ENCODE measurements at places on chromosomes 2 and 18.

GRCh38 chr2:179512281-179513035, 247.8 kb upstream of the SESTD1 start:
- DNase-seq, result no peak
- no peak overlapping the region for H3K4me3 ChIP-seq
- no peaks in the 10 kb centered on the region for H3K27me3 ChIP-seq
- H3K27ac ChIP-seq, result no peak overlapping the region
- H3K4me1 ChIP-seq, result no peaks in the 10 kb centered on the region
- H3K36me3 ChIP-seq, result no peaks in the 10 kb centered on the region

GRCh38 chr18:76654577-76654976, 159.5 kb upstream of the ZNF516 start:
- no peaks in the 10 kb centered on the region for H3K4me1 ChIP-seq
- H3K4me3 ChIP-seq, result no peak overlapping the region
- no peaks in the 10 kb centered on the region for H3K27me3 ChIP-seq
- no peak for DNase-seq

- H3K4me1 ChIP-seq, result no peaks in the 10 kb centered on the region
- no peaks in the 10 kb centered on the region for H3K27me3 ChIP-seq
- H3K27ac ChIP-seq, result no peak overlapping the region
- H3K4me3 ChIP-seq, result no peak overlapping the region
Measured at GRCh38 chr2:82959727-82960126, 1499.4 kb downstream of the SUCLG1 start.

GRCh38 chr2:59779571-59779970, 773.9 kb downstream of the BCL11A start:
- H3K27me3 ChIP-seq, result no peaks in the 10 kb centered on the region
- no peaks in the 10 kb centered on the region for H3K4me1 ChIP-seq
- H3K4me3 ChIP-seq, result no peak overlapping the region
- H3K36me3 ChIP-seq, result no peaks in the 10 kb centered on the region
- no peak for DNase-seq

GRCh38 chr2:211545582-211545981, 989.2 kb downstream of the CPS1 start:
- no peak for DNase-seq

DNA sequence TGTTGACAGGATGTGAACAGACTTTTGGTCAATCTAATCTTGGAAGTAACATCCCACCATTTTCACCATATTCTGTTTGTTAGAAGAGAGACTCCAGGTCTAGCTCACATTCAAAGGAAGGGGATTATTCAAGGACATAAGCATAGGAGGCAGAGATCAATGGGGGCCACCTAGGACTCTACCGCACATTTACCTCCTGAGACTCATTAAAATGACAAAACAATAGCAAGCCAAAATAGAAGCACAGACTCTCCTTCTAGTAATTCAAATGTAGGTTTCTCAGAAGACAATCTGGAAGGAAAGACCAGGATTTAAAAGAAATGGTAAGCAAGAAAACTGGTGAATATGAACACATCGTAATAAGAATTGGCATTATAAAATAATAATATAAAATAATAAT, 156.4 kb upstream of the KYNU start:
- no peaks in the 10 kb centered on the region for H3K27me3 ChIP-seq
- no peaks in the 10 kb centered on the region for H3K4me1 ChIP-seq
- H3K4me3 ChIP-seq, result no peak overlapping the region
- no peaks in the 10 kb centered on the region for H3K36me3 ChIP-seq
- no peak for DNase-seq

DNA sequence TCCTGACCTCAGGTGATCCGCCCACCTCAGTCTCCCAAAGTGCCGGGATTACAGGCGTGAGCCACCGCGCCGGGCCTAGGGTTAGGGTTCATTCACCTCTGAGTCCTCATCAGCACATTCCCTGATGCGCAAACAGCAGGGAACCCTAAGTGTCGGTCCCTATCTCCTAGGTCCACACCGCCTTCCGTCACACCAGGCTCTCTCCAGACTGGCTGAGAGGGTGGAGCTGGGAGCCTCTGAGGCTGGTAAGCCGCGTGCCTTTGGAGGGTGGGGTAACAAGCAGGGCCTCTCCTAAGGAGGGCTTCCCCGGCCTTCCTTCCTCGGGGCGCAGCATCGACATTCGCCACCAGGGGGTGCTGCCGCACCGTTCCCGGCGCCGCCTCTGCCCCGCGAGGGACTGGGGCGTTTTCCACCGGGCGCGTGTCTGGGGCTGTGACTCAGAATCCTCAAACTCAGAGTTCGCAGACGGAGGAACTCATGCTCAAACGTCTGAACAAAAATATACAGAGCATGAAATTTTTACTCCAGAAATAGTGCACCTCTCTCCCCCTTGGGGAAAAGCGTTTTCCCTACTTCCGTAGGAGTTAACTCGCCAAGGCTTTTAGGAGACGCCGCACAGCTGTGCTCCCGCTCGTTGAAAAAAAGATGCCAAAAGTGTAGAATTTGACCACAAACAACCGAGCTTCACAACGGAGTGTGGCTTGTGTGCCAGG, 63.9 kb upstream of the ASAP2 start:
- DNase-seq, result peak; percentile 88
- H3K4me1 ChIP-seq, result peaks cover 21% of the 10 kb centered on the region
- no peaks in the 10 kb centered on the region for H3K36me3 ChIP-seq
- H3K27me3 ChIP-seq, result no peaks in the 10 kb centered on the region

GRCh38 chr2:105872142-105872728, 127.5 kb downstream of the NCK2 start:
- H3K27ac ChIP-seq, result no peak overlapping the region
- H3K36me3 ChIP-seq, result no peaks in the 10 kb centered on the region
- H3K4me1 ChIP-seq, result peaks cover 8% of the 10 kb centered on the region
- H3K27me3 ChIP-seq, result no peaks in the 10 kb centered on the region

- peaks cover 21% of the 10 kb centered on the region for H3K4me1 ChIP-seq
- H3K4me3 ChIP-seq, result no peak overlapping the region
- no peaks in the 10 kb centered on the region for H3K27me3 ChIP-seq
Measured at GRCh38 chr2:38584881-38585280, 17.8 kb downstream of the HNRNPLL start.

DNA sequence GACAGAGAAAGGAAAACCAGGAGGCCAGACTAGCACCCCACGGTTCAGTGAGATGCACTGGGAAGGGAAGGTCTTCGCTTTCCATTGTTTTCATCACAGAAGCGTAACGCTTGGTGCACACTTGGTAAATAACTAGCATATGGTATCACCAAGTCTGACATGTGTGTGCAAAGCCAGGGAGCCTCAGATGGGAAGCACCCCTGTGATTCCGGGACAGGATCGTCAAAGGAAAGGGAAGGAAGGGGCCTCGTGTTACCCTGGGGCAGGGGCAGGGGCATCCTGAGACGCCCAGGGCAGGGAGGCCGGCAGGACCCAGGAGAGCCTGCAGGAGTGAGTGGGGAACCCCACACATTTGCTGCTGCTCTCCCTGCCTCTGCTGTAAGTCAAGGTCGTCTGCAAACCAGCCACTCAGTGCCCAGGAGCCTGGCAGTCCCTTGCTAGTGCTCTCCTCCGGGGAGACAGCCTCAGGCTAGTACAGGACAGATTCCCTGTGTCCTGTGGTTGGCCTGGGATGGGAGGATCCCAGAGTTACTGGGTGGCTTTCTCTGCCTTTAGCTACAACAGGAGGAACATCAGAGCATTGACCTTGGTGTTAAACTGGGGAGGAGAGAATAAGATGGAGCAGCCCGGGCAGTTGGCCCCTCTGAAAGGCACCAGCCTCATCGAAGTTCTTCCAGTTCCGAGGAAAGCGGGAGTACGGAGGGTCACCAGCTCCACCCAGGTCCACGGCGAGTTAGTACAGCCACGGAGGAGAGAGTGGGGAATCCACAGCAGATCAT, 192.5 kb downstream of the NDUFA10 start:
- H3K36me3 ChIP-seq, result no peaks in the 10 kb centered on the region
- H3K4me1 ChIP-seq, result peaks cover 10% of the 10 kb centered on the region
- H3K27me3 ChIP-seq, result no peaks in the 10 kb centered on the region
- DNase-seq, result no peak

DNA sequence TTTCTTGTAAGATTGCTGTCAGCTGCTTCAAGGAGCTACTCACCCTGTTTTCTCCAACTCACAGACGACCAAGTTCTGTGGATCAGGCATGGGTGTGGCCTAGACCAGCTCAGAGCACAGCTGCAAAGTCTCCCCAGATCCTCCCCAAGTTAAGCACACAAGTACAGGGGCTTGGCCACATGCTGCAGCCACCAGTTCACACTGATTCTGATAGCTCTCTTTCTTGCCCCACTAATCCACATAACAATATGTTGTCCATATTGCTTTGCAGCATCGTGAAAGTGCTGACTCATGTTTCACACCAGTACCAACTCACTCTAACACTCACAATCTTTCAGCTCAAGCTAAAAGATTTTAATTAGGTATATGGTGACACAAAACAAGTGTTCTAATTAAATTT, 437.0 kb downstream of the PARD3B start:
- H3K27me3 ChIP-seq, result no peaks in the 10 kb centered on the region
- no peak overlapping the region for H3K27ac ChIP-seq
- no peak overlapping the region for H3K4me3 ChIP-seq
- H3K4me1 ChIP-seq, result no peaks in the 10 kb centered on the region

GRCh38 chr2:108971661-108972566, 17.1 kb downstream of the EDAR start:
- H3K4me1 ChIP-seq, result no peaks in the 10 kb centered on the region
- H3K4me3 ChIP-seq, result no peak overlapping the region

- no peak for DNase-seq
- H3K27ac ChIP-seq, result no peak overlapping the region
- H3K27me3 ChIP-seq, result no peaks in the 10 kb centered on the region
- H3K36me3 ChIP-seq, result no peaks in the 10 kb centered on the region
- no peak overlapping the region for H3K4me3 ChIP-seq
- H3K4me1 ChIP-seq, result peaks cover 4% of the 10 kb centered on the region
Measured at GRCh38 chr2:226190479-226191252, 609.0 kb downstream of the IRS1 start.

DNA sequence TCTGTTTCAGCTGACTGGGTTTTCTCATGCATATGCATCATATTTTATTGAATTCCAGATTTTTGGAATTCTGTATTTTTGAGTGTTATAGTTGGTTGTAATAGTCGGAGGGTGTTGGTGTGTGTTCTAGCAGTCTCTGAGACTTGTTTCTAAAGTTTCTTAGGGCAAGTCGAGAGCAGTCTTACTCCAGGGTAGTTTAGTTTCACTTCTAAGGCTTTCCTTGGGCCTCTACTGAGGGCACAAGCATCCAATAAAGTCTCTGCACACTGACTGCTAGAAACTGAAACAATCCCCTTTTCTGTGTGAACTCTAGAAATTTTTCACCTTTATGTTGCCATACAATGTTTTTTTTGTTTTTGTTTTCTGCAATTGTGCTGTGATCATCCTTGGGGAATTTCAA, 663.7 kb upstream of the LRATD1 start:
- no peak for DNase-seq
- no peak overlapping the region for H3K27ac ChIP-seq
- no peak overlapping the region for H3K4me3 ChIP-seq
- no peaks in the 10 kb centered on the region for H3K4me1 ChIP-seq
- H3K36me3 ChIP-seq, result no peaks in the 10 kb centered on the region

DNA sequence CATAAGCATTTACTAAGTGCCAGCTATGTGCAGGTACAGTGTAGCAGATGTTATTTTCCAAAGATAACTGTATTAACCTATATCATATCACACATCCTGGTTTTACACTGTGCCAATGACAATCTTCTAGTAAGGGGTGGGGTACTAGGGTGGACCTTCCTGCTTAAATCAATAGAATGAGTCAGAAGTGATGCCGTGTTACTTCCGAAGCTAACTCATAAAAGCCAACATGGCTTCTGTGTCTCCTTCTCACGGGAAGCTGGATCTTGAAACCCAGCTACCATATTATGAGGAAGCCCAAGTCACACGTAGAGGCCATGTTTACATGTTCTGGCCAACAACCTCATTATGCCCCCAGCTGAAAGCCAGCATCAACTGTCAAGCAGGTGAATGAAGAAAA, 59.1 kb downstream of the MRPL33 start:
- DNase-seq, result no peak
- H3K36me3 ChIP-seq, result no peaks in the 10 kb centered on the region
- no peak overlapping the region for H3K27ac ChIP-seq
- H3K4me3 ChIP-seq, result no peak overlapping the region
- H3K27me3 ChIP-seq, result no peaks in the 10 kb centered on the region

GRCh38 chr18:3379685-3380084, 70.3 kb upstream of the TGIF1 start:
- no peak overlapping the region for H3K27ac ChIP-seq
- no peaks in the 10 kb centered on the region for H3K27me3 ChIP-seq
- H3K4me1 ChIP-seq, result no peaks in the 10 kb centered on the region
- no peak overlapping the region for H3K4me3 ChIP-seq

- H3K27me3 ChIP-seq, result no peaks in the 10 kb centered on the region
- H3K4me1 ChIP-seq, result no peaks in the 10 kb centered on the region
- H3K4me3 ChIP-seq, result no peak overlapping the region
- no peak for DNase-seq
- peak overlapping the region; percentile 11 for H3K27ac ChIP-seq
Measured at GRCh38 chr2:217371781-217372213, 511.9 kb upstream of the TNP1 start.

- no peak for DNase-seq
- peaks cover 56% of the 10 kb centered on the region for H3K4me1 ChIP-seq
- no peaks in the 10 kb centered on the region for H3K27me3 ChIP-seq
- no peaks in the 10 kb centered on the region for H3K36me3 ChIP-seq
Measured at GRCh38 chr2:70085711-70086277, 1.5 kb upstream of the PCBP1 start.

DNA sequence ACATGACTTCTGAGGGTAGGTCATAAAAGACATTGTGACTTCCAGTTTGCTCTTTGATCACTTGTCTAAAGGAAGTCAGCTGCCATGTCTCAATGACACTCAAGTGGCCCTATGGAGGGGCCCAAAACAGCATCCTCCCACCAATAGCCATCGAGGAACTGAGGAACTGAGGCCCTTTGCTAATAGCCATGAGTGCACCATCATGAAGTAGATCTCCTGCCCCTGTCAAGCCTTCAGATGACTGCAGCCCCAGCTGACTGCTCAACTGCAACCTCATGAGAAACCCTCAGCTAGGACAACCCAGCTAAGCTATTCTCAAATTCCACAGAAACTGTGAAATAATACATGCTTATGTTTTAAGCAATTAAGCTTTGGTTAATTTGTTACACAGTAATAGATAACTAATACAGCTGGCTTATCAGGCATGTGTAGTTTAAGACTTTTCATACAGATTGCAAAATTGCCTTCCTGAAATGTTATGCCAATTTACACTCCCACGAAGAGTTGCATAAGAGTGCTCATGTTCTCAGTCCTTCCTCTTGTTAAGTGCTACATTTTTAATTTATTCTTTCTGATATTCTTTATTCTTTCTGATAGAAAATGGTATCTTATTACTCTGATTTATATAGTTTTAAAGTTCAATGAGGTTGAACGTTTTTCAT, 105.6 kb upstream of the NDUFV2 start:
- H3K4me3 ChIP-seq, result no peak overlapping the region
- DNase-seq, result no peak
- H3K27me3 ChIP-seq, result no peaks in the 10 kb centered on the region
- no peaks in the 10 kb centered on the region for H3K36me3 ChIP-seq
- no peaks in the 10 kb centered on the region for H3K4me1 ChIP-seq
- H3K27ac ChIP-seq, result no peak overlapping the region

All from upper lobe of left lung (tissue), 6 donors.